CD4-positive, alpha-beta T cell treated with Interleukin-2 at 100 ng/mL for 4 hours (primary cell): ENCODE measurements at places on chromosomes 16 and 17.

DNA sequence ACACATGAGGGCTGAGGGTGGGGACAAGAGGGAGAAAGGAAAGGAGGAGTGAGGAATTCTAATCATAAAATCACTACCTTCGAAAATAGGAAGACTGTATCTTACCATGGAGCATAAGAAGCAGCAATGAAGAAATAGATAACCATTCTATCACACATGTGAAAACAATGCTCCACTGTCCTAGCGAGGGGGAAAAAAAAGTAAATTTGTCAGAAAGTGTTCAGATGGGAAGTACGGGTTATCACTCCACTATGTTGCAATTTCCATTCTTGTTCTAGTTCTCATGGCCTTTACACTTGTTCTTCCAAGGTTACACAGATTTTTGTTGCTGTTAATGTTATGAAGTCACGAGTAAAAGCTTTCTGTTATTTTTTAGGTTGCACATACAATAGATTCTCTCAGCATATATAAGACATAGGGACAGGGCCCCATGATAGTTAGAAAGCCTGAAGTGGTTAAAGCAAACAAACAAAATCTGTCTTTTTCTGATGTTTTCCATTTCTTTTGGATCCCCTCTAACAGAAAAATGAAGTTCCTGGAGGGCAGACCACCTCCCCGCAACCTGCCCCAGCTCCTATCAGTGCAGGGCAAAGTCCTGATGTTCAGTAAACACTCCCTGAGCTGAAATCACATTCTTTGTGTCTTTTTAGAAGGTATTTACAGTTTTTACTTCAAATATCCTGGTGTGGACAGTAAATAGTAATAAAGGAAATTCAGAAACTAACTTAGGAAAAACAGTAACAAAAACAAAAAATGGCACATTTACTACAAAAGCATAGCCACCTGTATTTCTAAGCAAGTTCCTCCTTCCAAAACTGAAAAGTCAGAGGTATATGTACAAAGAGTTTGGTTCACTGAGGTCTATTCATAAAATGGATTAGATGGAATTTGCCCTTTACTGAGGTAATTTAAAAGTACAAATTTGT, 13.7 kb downstream of the MMD start:
- no peak for DNase-seq

GRCh38 chr17:4969047-4969550, 1.5 kb upstream of the SPAG7 start:
- peak; percentile 43 for DNase-seq

- DNase-seq, result no peak
Observed at GRCh38 chr16:73996624-73997339, 299.8 kb upstream of the PSMD7 start.

- no peak for DNase-seq
Observed at GRCh38 chr16:65375651-65376050, 253.8 kb upstream of the CDH11 start.

GRCh38 chr17:45144199-45145034, 3.9 kb upstream of the HEXIM1 start:
- no peak for DNase-seq

DNA sequence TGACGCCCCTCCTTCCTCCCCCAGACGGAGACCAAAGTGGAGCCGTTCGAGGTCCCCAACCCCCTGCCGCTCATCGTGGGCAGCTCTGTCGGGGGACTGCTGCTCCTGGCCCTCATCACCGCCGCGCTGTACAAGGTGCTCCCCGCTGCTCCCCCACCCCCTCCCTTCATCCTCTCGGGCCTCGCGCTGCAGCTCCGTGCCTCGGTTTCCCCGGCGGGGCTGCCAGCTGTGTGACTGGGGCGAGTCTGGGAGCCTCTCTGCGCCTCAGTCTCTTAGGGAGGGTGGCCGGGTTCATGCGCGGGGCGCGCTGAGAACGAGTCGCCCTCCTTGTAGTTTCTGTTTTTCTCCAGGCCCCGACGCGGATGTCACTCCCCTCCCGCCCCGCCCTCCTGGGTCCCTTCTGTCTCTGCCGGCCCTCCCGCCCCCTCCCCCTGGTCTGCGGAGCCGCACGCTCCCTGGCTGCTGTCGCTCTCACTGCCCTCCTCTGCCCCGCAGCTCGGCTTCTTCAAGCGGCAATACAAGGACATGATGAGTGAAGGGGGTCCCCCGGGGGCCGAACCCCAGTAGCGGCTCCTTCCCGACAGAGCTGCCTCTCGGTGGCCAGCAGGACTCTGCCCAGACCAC, 23.7 kb upstream of the ITGAX start:
- DNase-seq, result no peak

- DNase-seq, result no peak
Observed at GRCh38 chr16:22813223-22813947, 577 bp upstream of the HS3ST2 start.

DNA sequence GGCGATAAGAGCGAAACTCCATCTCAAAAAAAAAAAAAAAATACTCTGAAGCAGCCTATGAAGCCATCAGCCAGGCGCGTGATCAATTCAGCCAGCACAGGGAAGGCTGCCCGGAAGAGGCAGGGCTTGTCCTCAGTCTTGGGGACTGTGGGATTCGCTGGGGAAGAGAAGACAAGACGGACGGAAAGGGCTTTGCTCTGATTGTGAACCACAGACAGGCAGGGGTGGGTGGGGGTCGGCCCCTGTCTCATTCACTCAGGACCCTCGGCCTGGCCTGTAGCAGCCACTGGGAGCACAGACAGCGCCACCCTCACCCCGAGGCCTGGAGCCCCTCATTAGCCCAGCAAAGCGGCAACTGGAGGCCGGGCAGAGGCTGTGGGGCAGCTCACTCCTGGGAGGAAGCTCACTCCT, 37.2 kb downstream of the ABR start:
- no peak for DNase-seq

GRCh38 chr16:25413975-25414374, 156.3 kb upstream of the ZKSCAN2 start:
- DNase-seq, result no peak

DNA sequence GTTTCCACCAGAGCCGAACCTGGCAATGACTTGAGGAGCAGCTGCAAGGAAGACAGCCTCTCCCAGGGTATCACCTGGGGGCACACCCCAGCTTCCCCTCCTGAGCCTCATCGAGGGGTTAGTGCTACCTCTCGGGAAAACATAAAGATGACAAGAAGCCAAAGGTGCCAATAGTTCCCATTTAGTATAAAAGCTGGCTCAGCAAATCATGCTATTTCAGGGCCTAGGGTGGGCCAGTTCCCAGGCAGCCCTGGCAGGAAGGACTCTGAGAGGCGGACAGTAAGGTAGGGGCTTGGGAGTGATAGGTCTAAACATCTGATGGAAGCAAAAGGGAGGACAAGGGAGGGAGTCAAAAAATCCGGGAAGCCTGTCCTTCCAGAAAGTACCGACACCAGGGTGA, 46.2 kb downstream of the SOST start:
- DNase-seq, result no peak

DNA sequence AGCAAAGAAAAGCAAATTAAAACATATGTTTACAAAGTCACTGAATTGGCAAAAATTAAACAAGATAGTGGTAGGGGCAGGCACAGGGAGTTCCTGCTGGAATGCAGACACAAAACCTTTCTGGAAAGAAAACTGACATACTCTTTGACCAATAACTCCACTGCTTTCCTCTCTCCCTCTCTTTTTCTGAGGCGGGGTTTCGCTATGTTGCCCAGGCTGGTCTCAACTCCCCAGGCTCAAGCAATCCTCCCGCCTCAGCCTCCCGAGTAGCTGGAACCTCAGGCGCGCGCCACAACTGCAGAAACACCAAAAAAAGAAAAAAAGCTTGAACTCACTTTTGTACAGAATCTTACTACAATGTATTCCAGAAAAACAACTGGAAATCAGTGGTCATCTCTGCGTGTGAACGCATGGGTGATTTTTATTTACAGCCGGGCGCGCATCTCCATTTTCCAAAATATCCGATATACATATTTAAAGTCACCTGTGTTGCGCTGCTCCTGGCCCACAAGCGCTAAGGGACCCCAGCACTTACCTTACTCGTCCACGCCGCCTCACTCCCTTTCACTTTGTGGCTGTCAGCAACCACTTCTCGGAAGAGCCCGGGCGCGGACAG, 480 bp downstream of the TXNL4B start:
- no peak for DNase-seq

GRCh38 chr17:78313735-78314648, 45.9 kb downstream of the SOCS3 start:
- DNase-seq, result peak; percentile 70

DNA sequence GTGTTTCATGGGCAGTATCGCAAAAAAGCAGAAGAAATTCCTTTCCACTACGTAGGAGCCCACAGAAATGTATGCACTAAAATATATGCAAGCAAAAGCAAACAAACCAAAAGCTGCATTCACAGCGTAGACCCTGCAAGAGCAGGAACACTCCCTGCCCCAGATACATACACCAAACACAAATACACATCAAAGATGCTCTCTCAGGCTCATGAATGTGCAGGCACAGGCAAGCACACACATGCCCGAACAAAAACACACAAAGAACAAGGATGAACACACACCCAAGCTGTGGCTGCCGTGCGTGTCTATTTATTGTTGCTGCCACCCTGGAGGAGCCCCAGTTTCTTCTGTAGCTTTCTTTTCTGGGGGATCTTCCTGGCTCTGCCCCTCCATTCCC, 1.7 kb downstream of the NUPR1 start:
- no peak for DNase-seq

DNA sequence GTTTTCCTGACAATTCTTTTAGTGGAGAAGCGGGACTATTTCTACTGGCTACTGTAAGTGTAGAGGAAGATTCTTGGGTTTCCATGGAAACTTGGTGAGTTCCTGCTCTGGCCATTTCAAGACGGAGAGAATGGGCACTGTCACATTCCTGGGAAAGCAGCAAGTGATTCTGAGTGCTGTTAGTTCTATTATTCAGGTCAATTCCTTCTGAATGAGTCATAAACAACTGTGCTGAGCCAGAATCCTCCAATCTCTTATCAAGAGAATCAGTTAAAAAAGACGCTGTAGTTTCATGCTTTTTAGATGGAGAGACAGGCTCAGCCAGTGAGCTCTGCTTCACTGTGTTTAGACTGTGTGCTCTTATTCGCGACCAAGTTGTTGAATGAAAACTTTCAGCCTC, 19.6 kb downstream of the AKAP10 start:
- DNase-seq, result no peak
